ENCODE measurements at places on chromosomes 1 and 21.

DNA sequence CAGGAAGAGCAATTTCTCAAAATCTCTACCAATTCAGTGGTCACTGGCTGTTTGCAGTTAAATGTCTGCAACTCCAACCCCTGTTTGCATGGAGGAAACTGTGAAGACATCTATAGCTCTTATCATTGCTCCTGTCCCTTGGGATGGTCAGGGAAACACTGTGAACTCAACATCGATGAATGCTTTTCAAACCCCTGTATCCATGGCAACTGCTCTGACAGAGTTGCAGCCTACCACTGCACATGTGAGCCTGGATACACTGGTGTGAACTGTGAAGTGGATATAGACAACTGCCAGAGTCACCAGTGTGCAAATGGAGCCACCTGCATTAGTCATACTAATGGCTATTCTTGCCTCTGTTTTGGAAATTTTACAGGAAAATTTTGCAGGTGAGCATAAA is 167.2 kb downstream of the CRB1 start:
- DNase-seq = no peak

DNA sequence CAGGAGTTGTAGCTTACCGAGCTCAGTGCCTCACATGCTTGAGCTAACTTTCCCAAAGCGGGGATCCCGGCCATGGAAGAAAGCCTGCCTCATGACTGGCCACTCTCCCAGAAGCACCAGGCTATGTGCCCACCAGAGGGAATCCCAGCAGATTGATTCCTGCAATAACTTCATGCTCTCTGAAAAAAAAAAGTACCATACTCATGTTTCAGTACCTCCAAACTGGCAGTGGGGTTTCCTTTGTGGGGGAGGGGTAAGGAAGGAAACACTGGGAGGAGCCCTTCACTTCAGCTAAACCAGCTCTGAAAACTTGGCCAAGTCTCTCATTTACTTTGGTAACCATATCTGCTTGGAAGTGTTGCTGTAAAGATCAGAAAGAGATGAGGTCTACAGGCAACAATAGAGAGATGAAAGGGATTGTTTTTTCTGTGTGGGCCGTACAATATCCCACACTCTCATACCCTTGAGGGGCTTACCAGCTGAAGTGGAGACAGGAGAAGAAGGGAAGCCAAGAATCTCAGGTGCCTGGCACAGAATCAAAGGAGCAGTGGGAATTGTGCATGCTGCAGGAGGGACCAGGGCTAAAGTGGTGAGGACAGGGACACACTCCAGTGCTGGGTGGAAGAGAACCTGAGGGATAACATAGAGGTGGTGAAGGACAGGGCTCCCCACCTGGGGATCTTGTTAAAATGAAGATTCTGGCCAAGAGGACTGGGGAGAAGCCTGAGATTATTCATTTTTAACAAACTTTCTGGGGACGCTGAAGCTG is 42.4 kb upstream of the TACSTD2 start:
- DNase-seq = no peak

DNA sequence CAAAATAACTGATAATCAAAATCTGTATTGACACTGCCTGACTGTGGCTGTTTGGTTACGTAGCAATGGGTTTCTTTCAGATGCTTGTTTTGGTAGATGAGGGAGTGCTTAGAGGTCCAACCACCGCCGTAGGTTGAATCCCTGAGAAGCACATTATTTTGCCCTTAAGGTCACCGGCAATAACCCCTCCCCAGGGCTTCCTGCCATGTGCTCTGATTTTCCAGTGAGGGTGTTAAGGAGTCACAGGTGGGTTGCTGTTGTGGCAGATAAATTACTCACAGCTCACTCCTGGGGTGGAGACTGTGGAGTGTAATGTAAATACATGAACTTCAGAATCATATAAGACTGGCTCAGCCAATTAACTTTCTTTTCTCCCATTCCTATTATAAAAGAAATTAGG is 81.5 kb upstream of the ZP4 start:
- DNase-seq = no peak

DNA sequence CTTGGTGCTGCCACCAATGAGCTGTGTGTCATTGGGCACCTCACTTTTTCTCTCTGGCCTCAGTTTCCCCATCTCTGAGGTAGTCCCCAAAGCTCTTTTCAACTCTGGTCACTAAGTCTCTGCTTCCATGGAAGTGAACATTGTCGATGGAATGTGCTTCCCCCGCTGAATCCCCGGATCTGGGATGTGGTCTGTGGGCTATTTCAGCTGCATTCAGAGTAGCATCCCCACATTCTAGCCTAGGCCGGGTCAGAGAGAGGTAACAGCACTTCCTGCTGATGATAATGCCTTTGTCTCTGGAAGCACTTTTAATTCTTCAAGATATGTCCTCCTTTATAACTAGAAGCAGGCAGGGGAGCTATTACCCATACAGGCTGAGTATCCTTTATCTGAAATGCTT is 29.8 kb downstream of the RASSF5 start:
- DNase-seq = no peak

GRCh38 chr1:215166886-215167285 is 84.3 kb downstream of the KCNK2 start:
- no peak for DNase-seq

DNA sequence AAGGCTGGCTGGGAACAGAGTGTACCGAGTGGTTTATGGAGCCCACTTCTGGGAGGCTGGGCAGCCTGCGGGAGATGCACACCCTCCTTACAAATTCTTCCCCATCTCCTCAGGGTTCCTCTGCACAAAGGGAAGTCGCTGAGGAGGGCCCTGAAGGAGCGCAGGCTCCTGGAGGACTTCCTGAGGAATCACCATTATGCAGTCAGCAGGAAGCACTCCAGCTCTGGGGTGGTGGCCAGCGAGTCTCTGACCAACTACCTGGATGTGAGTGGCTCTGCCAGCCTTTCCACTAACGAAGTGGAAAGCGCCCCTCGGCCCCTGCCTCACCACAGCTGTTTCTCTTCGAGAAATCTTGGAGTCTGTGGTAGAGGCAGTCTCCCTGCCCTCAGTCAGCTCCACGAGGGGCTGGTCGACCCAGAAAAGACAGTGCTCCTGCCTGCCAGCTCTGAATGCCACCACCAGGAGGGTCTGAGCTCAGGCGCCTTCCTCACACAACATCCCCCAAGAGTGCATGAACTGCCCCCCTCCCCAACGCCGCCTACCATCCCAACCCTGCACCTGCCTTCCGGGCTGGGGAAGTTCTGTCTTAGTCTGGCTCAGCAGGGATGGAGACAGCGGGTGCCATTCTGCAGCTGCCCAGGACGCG is 31.8 kb downstream of the PROK1 start:
- no peak for DNase-seq

DNA sequence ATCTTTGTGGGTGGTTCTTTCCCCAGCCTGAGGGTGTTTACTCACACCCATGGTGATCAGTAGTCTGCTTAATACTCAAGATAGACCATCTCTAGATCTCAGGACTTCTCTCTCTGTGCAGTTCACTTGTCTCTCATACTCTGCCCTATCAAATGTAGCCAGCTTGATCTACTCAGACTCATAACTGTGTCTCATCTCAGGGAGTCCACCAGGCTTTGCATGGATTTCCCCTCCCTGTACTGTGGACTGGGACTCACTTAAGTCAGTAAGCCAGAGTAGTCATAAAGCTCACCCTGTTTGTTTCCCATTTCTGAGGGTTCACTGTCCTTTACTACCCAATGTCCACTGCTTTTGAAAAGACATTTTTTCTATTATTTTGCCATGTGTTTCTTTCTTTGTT is 41.8 kb downstream of the LYPLAL1 start:
- DNase-seq = no peak

GRCh38 chr1:228241259-228241658 is 33.4 kb downstream of the OBSCN start:
- no peak for DNase-seq

GRCh38 chr1:66500301-66500700 is 33.7 kb upstream of the SGIP1 start:
- no peak for DNase-seq

DNA sequence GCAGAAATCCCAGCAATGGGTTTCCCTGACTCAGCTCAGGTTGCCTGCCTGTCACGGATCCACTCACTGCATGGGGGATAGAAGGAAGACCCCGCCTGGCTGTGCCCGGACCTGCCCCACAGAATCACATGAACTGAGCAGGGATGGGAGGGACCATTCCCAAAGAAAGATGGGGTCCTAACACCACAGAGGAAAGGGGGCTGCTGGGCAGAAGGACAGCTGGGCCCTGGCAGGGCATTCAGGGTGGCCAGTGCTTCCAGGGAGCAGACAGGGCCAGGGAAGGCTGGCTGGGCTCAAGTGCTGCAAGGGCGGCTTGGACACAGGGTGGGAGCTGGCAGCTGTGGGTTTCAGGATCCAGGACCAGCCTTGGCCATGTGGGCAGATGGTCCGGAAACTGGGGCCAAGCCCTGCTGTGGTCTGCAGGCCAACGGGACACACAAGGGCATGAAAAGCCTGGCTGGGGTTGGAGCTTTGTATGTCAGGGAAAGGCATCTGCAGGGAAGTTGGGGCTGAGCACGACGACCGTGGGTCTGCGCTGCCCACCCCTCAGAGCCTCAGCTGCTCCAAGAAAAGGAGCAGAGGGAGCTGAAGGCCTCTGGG is 723.9 kb downstream of the PTPRU start:
- no peak for DNase-seq

DNA sequence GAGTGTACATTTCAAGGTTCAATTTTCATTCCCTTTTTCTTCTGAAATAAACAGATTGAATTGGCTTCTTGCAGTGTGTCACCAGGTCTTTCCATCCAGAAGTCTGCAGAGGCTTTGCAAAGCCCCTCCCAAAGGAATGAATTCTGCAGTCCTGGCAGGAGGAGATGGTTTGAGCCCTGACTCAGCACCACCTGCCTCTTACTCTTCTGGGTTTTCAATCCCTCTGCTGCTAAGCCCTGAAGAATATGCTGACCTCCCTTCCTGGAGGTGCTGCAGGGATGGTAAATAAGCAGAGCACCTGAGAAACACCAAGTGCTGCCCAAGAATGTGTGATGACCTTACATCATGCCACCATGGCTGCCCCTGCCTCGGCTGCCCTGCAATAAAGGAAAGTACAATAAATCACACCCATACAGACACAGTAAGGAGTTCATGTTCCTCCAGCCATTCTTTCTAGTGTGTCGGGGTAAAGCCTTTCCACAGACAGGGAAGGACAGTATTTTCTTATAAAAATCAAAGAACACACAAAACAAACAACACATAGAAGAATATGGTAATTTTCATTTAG is 209.2 kb downstream of the ZNF326 start:
- DNase-seq = no peak

DNA sequence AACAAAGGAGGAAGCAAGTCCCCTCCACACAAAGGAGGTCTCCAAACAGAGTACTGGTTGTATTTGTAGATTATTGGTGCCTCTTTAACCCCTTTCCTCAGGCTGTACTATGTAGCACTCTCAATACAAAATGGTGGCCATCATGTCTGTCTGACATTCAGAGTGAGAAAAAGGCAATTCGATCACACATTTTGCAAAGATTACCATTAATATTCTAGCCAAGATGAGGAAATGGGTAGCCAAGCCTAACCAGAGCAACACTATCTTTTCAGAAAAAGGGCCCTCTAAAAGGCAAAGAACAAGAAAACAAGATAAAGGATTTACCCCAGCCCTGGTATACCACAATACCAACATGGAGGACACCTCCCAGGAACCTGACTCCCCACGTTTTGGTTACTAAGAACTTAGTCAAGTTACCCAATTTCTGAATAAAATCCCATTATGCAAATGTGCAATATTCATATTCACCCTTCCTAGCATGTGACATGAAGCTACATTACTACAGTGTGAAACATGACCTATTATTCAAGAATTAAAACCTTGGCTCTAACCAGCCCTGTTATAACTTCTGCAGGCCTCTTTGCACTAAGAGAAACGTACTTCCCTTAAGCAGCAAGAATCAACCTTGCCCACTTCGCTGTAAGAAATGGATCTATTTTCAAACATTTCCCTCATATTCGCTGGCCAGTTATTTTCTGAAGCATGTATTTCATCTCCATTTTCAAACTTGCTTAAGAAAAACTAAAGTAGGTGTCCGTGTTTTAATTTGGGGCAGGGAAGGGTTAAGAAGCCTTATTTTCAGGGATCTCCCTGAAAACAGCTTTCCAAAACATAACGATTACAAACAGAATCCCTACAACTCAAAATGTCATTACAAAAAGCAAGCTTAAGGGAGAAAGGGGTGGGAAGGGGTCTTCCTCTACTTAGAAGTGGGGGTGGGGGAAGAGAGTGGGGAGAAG is 2.1 kb downstream of the KDM5B start:
- DNase-seq = peak; percentile 43

DNA sequence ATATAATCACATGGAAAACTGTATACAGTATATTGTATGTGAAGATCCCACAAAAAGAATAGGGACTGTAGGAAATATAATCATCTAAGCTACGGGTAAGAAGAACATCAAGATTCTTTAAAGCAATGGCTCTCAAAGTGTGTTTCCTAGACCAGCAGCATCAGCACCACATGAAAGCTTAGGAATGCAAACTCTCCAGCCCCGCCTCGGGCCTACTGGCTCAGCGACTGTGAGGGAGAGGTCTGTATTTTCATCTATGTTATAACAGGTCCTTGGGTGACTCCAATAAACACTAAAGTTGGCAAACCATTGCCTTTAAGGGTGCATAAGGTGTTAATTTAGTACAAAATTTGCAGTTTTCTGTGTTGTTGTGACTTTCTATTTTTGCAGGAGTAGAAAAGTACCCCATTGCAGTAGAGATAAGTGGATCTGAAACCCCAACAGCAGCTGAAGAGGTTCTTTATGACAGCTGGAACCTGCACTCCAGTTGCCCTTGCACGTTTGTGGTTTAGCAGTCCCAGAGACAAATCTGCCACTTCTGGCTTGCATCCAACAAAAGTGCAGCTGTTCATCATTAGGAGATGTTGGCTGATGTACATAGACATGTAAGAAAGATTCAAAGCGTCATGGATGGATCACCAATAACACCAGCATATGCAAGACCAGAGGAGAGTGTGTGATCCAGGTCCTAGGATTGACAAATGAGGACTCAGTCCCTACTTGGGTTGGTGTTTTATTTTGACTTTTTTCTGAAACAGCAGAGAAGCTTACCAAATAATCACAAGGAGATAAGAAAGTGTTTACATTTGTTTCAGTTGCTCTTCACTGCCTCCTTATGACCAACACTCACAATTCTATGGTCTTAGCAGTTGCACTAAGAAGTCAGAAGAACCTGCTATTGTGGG is 15.9 kb upstream of the IFNAR1 start:
- DNase-seq = no peak

- no peak for DNase-seq
Observed at GRCh38 chr1:13864760-13865159, 164.8 kb downstream of the PRDM2 start.

- DNase-seq = no peak
Observed at GRCh38 chr1:76950306-76950705, 83.0 kb downstream of the ST6GALNAC5 start.

GRCh38 chr1:111221276-111221632 is 6.3 kb upstream of the CHI3L2 start:
- no peak for DNase-seq

- no peak for DNase-seq
Observed at GRCh38 chr1:81231729-81232038, 569.0 kb upstream of the ADGRL2 start.

All from RWPE1 (cell line).